ENCODE measurements at places on chromosomes 2 and 18.

- DNase-seq = no peak
These were observed 861.8 kb downstream of the TRIB2 start for GRCh38 chr2:13578547-13578946.

DNA sequence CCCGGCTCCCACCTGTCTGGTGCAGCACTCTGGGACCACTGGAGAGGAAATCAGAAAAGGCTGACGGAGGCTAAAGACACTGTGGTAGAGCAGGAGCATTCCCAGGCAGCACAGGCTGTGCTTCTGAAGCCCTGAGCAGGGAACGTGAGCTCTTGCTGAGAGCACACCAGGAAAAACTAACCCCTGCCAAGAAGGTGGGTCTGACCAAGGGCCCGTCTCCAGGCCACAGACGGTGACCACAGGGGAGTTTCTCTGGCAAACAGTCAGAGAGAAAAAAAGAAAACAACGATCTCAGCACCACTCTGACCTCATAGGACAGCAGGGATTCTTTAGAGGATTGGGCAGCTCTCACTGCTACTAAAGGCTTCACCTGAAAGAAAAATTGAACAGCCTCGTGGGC, 201.4 kb downstream of the AFF3 start:
- DNase-seq = no peak

- DNase-seq = peak; percentile 96
These were observed 37.7 kb downstream of the BCL11A start for GRCh38 chr2:60515721-60516226.

DNA sequence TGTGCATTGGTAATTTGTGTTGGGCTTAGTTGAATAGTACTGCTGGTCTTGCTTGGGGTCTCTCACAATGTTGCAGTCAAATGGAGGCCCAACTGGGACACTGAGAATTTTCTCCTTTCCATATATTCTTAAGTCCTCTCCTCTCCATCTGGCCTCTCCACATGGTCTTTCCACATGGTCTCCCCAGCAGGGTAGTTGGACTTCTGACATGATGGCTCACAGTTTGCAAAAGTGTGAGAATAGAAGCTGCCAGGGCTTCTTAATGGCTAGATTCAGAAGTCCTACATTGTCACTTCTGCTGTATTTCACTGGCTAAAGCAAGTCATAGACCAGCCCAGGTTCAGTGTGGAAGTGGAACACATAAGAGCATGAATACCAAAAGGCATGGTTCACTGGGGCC, 318.5 kb upstream of the TNP1 start:
- DNase-seq = no peak

DNA sequence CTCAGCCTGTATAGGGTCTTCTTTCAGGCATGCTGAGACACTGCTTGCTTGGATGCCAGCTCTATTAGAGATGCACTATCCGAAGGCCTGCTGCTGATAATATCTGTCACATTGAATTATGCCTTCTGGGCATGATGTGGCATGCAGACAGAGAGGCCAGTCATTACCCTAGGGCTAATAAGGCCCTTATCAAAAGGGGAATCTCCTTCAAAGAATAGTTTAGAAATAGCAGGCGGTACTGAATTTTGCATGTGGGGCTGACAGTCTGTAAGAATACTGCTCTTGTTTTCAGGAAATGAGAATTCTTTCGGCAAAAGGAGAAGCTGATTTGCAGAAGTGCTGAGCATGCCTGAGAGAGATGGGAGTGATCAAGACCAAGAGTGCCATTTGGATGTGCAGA, 13.1 kb upstream of the LHCGR start:
- DNase-seq = peak; percentile 70

Data from inflammatory macrophage (primary cell).